ENCODE measurements at places on chromosomes 7 and 10. TPM values are rescaled to one million over a fixed set of nuclear protein-coding genes. Genes with fewer than 3 reads are reported as not detected.

The EMX2 gene
- total RNA-seq: not detected

DNA sequence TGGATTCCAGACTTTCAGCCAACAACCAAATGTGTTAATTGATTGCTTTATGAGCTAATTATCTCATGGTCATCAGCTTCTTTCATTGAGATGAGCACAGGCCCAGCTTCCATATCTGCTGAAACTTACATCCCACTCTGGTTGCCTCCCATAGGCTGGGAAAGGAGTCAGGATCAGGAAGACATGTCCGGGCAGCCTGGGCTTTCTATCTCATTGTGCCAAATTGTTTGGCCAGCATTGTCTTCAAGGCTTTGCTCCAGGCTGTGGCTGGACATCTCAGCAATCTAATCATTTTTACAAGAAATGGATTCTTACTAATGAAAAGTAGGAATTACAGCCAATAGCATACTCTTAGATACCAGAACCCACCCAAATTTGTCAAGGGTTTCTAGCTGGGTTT is 295.2 kb downstream of the CXCL12 start:
- DNase-seq: no peak

GRCh38 chr10:23692736-23693135 is 253.9 kb downstream of the OTUD1 start:
- no peak for DNase-seq

DNA sequence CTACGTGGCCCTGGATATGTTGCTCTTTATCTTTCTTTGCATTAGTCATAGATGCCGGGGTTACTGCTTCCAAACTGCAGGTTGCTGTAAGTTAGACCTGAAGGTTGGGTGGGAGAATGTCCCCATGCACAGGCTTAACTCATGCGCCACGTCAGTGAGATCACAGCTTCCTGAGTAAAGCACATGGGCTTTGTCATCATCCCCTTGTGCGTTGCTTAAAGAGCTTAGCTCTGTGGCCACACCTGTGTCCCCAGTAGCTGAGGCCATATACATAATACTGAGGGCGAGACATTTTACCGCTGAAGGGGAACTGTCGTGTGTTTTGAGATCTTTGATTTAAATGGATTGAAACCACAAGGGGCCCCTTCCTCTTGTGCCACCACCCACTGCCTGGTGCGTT is 45.8 kb upstream of the BTBD16 start:
- DNase-seq: no peak

The RELN gene
- not detected for total RNA-seq

- DNase-seq: no peak
These were observed 131.6 kb downstream of the BICC1 start for GRCh38 chr10:58644311-58644710.

DNA sequence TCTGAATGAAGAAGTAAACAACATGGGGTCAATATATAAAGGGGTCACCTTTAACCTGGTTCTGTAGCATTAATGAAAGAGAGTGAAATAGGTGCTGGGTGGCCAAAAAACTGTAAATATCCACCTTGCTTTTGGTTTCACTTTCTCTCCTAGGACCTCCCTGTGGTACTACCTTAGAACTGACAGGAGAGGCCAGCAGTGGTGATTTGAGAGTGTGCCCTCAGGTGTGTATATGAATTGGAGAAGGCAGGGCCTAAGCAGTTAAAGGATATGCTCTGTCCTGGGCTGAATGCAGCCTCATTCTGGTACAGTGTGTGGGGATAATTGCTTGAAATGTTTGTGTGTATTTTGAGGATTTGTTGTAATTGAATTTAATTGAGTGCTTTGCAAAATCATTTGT is 62.0 kb downstream of the BBS9 start:
- DNase-seq: peak; percentile 57

DNA sequence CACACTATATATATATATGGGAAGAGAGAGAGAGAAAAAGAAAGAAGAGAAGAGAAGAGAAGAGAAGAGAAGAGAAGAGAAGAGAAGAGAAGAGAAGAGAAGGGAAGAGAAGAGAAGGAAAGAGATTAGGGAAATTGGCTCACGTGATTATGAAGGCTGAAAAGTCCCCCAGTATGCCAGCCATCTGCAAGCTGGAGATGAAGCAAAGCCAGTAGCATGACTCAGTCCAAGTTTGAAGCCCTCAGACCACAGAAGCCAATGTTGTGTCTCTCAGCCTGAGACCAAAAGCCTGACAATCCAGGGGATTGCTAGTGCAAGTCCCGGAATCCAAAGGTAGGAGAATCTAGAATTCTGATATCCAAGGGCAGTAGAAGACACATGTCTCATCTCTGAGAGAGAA is 206.3 kb upstream of the PRSS1 start:
- DNase-seq: no peak

The LRRD1 gene
- total RNA-seq: not detected

DNA sequence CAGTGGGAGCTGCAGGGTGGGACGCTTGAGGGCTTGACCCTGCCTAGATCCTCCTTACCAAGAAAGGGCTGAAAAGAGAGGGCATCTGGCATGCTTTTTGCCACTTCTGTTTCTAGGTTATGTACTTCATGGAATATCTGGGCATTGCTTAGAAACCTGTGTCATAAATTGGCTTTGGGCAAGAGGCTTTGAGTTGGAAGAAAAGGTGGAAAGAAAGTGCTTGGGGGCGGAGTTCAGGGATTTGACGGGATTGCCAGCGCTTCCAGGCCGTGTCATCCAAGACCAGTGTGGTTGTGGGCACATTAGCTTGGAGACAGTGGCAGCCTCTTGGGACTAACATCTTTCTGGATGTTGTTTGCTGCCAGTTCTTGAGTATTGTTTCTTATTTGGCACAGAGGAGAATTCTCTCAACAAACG is 825 bp downstream of the ZNF862 start:
- DNase-seq: peak; percentile 62

- no peak for DNase-seq
These were observed 1.5 kb downstream of the EDRF1 start for GRCh38 chr10:125721035-125721434.

The MCM10 gene
- 28.4 TPM for total RNA-seq

- no peak for DNase-seq
These were observed 26.6 kb upstream of the FAM180A start for GRCh38 chr7:135775230-135775629.

The ITGB8 gene
- 2.2 TPM for total RNA-seq

GRCh38 chr10:123781324-123781900 is 110.2 kb downstream of the CPXM2 start:
- no peak for DNase-seq

The PSD gene
- total RNA-seq: 5.2 TPM

DNA sequence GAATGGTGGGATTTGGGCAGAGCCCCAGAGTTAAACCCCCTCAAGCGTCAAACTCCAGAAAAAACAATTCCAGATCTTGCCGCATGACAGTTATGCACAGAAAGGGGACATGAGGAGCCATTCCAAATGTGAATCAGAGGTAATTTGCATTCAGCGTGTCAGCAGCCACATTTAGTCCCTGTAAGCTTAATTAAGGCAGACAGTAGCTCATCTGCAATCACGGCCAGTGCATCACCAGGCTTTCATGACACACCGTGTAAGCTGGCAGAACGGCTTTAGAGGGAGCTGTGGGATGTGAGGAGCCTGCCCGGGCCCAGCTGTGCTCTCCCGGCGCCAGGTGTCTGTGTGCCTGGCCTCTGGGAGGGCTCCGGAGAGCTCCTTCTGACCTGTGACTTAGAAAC is 18.7 kb upstream of the PRKAG2 start:
- DNase-seq: peak; percentile 51

The SLC16A9 gene
- 5.7 TPM for total RNA-seq

- no peak for DNase-seq
These were observed 39.3 kb upstream of the PPIF start for GRCh38 chr10:79308016-79308415.

GRCh38 chr10:69269761-69270160 is 8.5 kb upstream of the HK1 start:
- no peak for DNase-seq

DNA sequence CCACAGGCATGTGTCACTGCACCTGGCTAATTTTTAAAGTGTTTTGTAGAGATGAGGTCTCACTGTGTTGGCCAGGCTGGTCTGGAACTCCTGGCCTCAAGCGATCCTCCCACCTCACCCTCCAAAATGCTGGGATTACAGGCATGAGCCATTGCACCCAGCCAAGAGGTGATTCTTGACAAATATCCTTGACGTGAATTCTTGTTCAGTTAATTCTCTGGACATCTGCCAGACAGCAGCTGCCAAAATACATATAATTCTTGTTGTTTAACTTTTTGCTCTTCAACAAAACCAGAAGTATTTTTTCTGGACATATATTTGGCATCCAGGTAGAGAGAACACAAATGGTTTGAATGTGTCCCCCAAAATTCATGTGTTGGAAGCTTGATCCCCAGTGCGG is 3.2 kb downstream of the ACADSB start:
- no peak for DNase-seq

The NIPSNAP2 gene
- total RNA-seq: 80.3 TPM

DNA sequence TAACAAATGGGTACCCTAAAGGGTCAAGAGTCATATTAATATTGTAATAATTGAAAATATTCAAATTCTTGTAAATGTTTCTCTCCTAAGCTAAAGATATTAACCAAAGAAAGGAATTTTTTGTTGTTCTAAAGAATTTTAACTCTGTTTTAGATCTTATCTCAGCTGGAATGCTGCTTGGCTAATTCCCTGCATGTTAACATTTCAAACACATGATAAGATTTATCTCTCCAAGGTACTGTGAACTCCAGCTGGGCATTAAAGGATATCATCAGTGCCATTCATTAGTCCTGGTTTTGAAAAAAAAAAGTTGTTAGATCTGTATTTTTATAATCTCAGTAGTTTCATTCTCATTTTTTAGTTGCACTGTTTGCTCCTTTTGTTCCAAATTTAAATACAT is 76.9 kb downstream of the MAPK8 start:
- DNase-seq: no peak

DNA sequence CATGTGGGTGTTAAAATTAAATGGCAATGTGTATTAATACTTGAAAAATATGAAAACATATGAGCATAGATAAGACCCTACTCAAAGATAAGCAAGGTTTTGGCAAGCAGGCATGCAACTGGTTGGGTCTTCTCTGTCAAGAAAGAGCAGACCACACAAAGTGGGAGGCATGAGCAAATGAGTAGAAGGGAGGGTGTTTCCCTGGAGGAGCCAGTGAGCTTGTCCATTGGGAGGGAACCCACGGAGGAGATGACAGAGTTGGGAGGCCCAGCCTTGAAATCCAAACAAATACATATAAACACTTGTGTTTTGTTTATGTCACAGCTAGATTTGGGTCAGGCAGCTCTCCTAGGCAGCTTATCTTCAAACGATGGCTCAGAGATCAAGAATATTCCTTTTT is 134.5 kb upstream of the CXCL12 start:
- no peak for DNase-seq

DNA sequence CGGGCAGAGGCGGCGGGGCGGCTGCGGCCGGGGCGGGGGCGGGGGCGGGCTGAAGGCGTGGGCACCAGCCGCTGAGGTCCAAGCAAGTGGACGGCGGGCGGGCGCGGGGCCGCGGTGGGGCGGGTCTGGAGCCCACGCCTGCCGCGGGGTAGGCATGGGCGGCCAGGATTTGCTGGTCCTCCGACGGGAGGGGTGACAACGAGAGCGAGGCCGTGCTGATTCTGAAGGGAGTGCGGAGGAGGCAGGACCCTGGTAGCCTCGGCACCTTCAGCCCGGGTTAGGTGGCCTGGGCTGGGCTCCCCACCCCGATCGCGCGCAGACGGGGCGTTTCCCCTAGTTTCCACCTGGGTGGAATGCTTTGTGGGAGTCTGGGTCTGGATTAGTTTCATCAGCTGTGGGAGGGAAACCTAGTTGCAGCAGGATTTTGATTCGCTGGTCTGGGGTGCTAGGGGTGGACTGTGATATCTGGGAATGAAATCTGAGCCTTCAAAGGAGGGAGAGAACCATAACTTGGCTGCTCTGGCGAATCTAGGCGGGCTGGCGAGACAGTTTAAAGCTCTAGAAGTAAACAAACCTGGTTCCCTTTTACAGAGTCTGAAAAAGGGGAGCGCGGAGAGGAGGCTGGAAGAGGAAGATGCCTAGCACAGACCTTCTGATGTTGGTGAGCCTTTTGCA is 609 bp downstream of the SGPL1 start:
- peak; percentile 87 for DNase-seq

GRCh38 chr7:91083855-91084644 is 180.2 kb upstream of the FZD1 start:
- DNase-seq: no peak

DNA sequence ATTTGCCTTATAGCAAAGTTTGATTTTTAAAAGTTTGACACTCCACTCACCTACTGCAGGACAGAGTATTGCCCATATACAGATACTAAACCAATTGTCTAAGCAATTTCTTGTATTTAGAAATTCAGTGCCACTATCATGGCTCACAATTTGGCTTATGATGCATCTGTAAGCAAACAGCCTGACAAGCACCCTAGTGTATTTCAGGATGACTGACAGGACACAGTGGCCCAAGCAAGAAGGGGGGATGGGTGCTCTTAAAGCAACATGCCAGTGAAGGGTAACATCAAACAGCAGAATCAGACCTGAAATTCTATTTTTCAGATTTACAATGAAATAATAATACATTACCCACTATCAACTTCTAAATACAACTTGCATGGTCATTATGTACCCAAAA is 30.5 kb downstream of the CTNNA3 start:
- DNase-seq: peak; percentile 8

DNA sequence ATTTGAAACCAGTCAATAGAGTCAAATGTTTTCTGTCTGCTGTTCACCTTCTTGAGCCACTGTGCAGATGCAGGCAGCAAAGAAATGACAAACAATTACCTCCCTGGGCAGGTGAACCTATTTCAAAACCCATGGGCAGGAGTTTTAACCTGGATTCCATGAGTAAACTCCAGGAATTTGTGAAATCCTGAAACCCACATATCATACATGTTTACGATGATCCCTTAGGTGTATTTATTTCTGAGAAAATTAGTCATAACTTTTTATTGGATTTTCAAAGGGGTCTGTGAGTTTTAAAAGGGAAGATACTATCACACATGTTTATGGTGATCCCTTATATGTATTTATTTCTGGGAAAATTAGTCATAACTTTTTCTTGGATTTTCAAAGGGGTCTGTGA is 59.8 kb downstream of the ARL5B start:
- DNase-seq: no peak

DNA sequence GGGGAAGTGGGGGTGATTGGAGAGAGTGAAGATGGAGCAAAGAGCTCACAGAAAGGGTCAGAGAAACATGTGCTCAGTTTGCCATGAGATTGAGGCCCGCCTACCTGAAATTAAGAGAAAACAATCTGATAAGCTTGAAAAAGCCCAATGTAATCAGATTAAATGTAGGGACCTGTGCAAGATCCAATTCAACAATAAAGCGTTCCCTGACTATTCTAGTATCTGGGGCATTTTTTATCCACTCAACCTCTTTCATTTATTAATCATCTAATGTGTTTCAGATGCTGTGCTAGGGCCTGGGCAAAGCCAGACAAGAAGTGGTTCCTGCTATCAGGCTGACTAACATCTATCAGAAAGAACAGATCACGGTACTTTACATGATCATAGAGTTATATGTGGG is 238.4 kb upstream of the MYO3A start:
- no peak for DNase-seq

- DNase-seq: no peak
These were observed 4.7 kb downstream of the HOXA1 start for GRCh38 chr7:27091105-27091504.

DNA sequence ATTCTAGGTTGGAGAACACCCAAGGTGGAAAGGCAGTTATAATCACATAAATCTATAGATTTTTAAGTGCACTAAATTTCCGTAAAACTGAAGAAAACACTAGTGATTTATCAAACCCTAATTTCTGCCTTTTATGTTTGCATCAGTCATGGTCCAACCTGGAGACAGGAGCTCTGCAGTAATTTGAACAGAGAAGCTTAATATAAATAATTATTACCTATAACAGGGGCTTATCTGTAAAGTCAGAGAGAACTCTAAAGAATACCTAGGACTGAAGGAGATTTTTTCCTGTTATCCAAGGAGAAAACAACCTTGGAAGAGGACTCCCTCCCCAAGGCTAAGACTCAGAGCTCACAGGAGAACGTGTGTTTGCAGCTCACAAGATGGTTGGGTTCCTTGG is 95.1 kb downstream of the MPP7 start:
- DNase-seq: no peak

Data from H7 (cell line).